ENCODE measurements at places on chromosomes 3 and 15. TPM values are rescaled to one million over a fixed set of nuclear protein-coding genes. Genes with fewer than 3 reads are reported as not detected.

- DNase-seq: no peak
These were observed 4.4 kb downstream of the PLSCR4 start for GRCh38 chr3:146246526-146246925.

ADAMTS7 gene
- total RNA-seq: 181 TPM

GRCh38 chr3:119741657-119742590, 39.1 kb downstream of the CFAP91 start:
- no peak for DNase-seq

- DNase-seq: no peak
These were observed 270.0 kb downstream of the NAALADL2 start for GRCh38 chr3:175129126-175129525.

GRCh38 chr3:149673393-149673792, 15.6 kb upstream of the WWTR1 start:
- DNase-seq: no peak

UBA3 gene
- total RNA-seq: 68.6 TPM

DNA sequence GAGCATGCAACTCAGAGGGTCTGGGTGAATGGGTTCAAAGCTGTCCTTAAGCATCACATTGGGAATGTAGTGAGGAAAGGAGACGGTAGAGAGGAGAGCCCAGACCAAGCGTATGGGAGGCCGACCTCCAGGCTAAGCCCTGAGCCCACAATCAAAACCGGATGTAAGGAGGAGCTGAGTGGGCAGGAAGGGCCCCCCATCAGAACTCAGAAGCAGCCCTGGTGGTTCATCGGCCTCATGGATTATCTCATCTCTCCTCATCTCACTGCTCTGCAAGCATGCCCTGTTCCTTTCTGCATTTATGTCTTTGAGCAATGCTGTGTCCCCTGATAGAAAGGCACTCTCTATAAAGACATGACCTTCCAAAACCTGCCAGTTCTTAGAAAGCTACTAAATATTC, 6.2 kb downstream of the HDC start:
- DNase-seq: no peak

DNA sequence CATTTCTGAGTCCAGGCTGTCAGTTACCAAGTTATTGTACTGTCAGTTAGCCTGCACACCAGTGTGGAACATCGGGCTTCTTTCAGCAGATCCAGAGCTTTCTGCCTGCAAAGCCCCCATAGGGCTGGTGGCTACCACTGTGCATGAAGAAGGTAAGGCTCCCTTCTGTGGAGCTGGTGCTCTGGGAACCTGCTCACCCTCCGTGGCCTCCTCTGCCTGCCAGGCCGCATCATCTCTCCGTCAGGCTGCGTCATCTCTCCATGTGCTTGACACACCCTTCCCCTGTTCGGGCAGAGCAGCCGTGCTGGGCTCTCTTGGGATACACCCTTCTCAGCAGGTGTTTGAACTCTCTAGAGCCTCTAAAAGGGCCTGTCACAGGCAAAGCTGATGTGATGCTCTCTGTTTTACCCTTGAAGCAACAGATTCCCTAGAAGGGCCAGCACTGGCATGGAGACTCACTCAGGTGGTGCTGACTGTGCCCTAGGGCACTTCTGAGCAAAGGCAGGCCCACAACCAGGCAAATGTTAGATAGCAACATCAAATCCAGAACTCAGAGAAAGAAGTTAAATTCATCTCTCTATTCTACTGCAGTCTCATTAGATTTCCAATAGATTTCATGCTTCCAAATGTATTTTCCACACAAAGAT, 261.1 kb downstream of the EPHB1 start:
- no peak for DNase-seq

LMAN1L gene
- total RNA-seq: not detected

BOC gene
- 32.9 TPM for total RNA-seq

All from glutamatergic neuron (in vitro differentiated cells).